ENCODE measurements at places on chromosomes 12 and 14.

DNA sequence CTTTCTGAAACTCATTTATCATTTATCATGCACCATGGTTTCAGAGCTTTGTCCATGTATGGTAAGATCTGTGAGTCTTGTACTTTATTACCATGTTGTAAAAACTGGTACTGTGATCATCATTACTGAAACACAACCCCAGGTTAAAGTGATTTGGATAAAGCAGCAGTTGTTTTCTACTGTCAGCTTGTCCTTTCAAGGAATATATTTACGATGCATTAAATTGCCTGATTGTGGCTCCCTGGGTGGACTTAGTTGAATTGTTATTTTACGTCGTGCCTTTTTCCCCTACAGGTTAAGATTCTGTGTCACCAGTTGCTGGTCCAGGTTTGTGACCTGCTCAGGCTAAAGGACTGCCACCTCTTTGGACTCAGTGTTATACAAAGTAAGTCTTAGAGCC, 46.1 kb downstream of the FRMD6 start:
- H3K36me3 ChIP-seq = no peaks in the 10 kb centered on the region
- no peaks in the 10 kb centered on the region for H3K4me1 ChIP-seq
- no peaks in the 10 kb centered on the region for H3K27me3 ChIP-seq
- no peak overlapping the region for H3K4me3 ChIP-seq

- no peak overlapping the region for H3K4me3 ChIP-seq
- no peak overlapping the region for H3K27ac ChIP-seq
- DNase-seq = no peak
- no peaks in the 10 kb centered on the region for H3K36me3 ChIP-seq
Measured at GRCh38 chr12:101013993-101014392, 196.0 kb downstream of the SLC5A8 start.

GRCh38 chr12:55839345-55840140, 3.2 kb downstream of the MMP19 start:
- no peak overlapping the region for H3K4me3 ChIP-seq
- H3K36me3 ChIP-seq = no peaks in the 10 kb centered on the region
- H3K27ac ChIP-seq = no peak overlapping the region
- H3K27me3 ChIP-seq = no peaks in the 10 kb centered on the region
- no peak for DNase-seq
- H3K4me1 ChIP-seq = no peaks in the 10 kb centered on the region

DNA sequence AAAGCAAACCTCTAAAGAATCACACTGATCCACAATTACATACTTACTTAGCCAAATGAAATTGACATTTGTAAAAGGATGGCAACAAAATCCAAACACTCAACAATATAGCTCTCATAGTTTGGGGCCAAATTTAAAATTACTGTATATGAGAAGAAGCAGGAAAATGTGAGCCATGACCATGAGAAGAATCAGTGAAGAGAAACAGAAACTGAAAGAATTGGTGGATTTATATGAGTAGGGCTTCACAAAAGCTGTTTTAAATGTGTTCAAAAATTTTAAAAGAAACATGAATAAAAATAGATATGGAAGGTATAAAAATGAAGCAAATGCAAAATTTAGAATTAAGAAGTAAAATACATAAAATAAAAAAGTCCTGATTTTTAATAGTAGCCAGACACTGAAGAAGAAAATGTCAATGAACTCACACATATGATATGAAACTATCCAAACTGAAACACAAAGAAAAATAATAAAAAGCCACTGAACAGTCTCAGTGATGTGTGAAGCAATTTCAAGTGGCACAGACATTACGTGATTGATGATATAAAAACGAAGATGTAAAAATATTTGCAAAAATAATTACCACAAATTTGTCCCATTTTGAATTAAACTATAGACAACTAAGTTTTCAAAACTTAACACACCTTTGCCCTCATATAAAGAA, 87.9 kb upstream of the MDGA2 start:
- no peak for DNase-seq
- no peaks in the 10 kb centered on the region for H3K4me1 ChIP-seq
- H3K36me3 ChIP-seq = no peaks in the 10 kb centered on the region
- no peaks in the 10 kb centered on the region for H3K27me3 ChIP-seq

GRCh38 chr14:48925184-48925583, 661.0 kb downstream of the RPS29 start:
- H3K27ac ChIP-seq = no peak overlapping the region
- H3K27me3 ChIP-seq = no peaks in the 10 kb centered on the region
- H3K4me1 ChIP-seq = no peaks in the 10 kb centered on the region
- H3K4me3 ChIP-seq = no peak overlapping the region
- DNase-seq = no peak

DNA sequence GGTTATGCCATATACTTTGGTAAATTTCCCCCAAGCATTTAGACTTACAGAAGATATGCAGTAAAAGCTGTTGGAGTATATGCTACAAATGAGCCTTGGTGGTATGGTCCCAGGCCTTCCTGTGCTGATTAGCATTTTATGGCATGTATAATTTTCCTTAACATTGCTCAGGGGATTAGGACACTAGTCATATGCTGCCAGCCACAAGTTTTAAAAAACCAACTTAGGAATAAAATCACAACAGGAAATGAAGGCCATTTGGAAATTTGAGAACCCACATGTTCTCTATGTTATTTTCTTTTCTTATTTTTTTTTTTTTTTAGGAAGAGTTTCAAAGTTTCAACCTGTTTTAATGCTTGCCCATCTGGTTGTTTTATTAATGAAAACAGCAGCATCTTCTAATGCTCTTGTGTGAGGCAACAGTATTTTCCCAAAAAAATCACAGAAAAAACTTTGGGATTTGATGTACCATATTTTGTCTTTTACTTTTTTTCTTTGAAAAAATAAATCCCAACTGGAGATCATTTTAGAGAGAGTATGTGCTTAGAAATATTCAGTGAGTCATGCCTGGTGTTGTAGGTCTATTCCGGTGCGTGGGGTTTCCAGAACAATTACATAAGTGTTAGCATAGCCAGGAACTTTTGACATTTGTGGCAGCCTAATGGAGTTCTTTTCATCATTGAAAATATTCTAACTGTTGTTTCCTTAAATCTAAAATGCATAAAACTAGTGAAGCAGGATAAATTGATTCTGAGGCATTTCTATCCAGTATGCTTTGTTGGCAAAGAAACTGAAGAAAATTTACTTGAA, 21.7 kb upstream of the DUSP6 start:
- peaks cover 3% of the 10 kb centered on the region for H3K4me1 ChIP-seq
- H3K27me3 ChIP-seq = no peaks in the 10 kb centered on the region
- no peak for DNase-seq
- H3K36me3 ChIP-seq = no peaks in the 10 kb centered on the region
- no peak overlapping the region for H3K4me3 ChIP-seq

- H3K4me1 ChIP-seq = no peaks in the 10 kb centered on the region
- H3K27me3 ChIP-seq = no peaks in the 10 kb centered on the region
- no peak overlapping the region for H3K4me3 ChIP-seq
- no peak overlapping the region for H3K27ac ChIP-seq
- no peaks in the 10 kb centered on the region for H3K36me3 ChIP-seq
- DNase-seq = no peak
Measured at GRCh38 chr14:49549446-49549845, 36.7 kb downstream of the RPS29 start.

DNA sequence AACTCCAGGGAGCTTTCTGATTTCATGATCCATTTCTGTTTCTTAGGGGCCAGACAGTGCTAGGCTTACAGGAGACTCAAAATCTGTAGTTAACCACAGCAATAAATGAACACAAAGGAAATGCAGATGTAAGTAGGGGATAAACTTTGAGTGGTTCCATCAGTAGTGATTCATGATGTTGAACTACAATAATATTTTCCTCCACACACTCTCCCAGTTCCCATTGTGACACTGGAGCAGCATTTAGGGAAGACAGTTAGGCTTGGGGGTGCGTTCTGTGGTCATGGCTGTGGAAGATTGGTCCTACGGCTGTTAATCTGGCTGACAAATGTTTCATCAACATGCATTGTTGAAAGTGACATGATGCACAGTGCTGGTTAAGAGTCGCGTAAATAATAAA, 66.9 kb downstream of the HMGA2 start:
- no peak overlapping the region for H3K27ac ChIP-seq
- no peaks in the 10 kb centered on the region for H3K27me3 ChIP-seq
- no peak overlapping the region for H3K4me3 ChIP-seq

- H3K27me3 ChIP-seq = peaks cover 21% of the 10 kb centered on the region
- no peak overlapping the region for H3K27ac ChIP-seq
- no peak for DNase-seq
- peaks cover 20% of the 10 kb centered on the region for H3K4me1 ChIP-seq
- H3K4me3 ChIP-seq = no peak overlapping the region
Measured at GRCh38 chr14:23185063-23185462, 1.6 kb upstream of the SLC7A8 start.

Measured in B cell (primary cell).